ENCODE measurements at places on chromosomes 7 and 10.

GRCh38 chr7:131786204-131786603, 229.8 kb upstream of the PODXL start:
- no peak for DNase-seq

GRCh38 chr7:64562256-64562625, 630 bp downstream of the ZNF680 start:
- no peak for DNase-seq

DNA sequence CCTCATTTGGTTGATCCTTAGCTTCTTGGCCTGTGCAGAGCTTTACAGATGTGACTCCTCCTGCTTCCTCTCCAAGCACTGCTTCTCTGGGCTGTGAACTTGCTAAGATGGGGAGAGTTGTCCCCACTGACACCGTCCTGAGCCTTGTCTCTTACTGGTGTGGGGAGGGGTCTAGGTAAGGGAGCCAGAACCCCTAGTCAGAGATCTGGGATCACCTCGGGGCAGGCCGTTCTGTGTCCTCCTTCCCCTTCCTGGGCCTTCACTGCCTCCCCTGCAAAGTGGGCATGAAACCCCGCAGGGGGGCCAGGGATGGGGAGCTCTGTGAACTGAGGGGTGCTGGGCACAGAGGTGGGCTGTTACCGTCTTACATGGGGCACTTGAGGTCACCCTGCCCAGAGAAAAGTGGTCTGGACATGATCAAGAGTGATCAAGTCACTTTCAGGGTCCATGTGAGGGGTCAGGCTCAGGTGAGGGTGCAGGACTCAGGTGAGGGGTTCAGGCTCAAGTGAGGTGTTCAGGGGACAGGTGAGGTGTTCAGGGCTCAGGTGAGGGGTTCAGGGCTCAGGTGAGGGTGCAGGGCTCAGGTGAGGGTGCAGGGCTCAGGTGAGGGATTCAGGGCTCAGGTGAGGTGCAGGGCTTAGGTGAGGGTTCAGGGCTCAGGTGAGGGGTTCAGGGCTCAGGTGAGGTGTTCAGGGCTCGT, 86.2 kb downstream of the ADCY1 start:
- DNase-seq, result no peak

- DNase-seq, result no peak
Measured at GRCh38 chr7:143436325-143436946, 6.8 kb upstream of the TAS2R60 start.

DNA sequence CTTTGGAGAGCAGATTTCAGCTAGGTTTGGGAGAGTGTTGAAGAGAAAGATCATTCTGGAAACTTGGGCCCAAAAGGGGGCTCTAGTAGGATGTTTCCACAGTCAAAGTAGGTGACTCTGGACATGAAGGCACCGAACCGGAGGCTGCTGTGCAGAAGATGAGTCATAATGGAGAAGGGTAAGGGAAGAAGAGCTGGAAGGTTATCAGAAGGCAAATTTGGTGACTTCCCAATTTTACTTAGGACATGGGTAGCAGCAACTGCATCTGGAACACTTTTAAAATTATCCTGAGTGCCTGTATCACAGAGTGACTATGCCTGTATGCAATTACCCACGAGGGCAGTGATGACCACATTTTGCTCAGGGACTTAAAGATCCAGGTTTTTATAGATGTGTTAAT, 38.8 kb downstream of the PIK3AP1 start:
- DNase-seq, result no peak

- no peak for DNase-seq
Measured at GRCh38 chr10:1762076-1762475, 24.8 kb upstream of the ADARB2 start.

GRCh38 chr10:119367841-119368549, 160.6 kb downstream of the GRK5 start:
- DNase-seq, result no peak

GRCh38 chr10:71237843-71238623, 25.7 kb downstream of the UNC5B start:
- no peak for DNase-seq

DNA sequence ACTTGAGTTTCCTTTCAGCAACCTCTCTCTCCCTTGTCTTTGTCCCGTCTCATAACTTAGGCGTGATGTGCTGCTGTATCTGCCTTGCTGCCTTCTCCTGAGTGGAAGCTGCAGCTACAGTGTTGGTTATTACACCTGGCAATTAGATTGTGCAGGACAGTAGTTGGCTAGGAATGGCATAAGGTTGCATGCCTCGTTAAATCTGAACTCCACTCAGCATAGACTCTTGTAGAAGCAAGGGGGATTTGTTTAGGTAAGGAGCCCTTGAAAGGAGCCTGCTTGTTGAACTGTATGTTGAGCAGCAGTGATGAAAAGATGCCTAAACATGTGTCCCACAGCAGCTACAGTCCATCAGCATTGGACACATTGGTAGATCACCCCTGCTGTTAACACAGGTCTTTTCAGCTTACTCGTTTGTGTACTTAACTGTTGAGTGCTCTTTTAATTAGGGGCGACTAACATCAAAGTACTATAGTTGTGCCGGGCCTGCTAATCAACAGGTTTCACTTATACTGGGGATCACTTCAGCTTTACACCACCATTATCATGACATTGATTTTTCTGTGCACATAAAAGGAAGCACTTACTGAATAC, 225.0 kb downstream of the AUTS2 start:
- DNase-seq, result no peak

GRCh38 chr10:131478377-131478989, 167.0 kb upstream of the TCERG1L start:
- DNase-seq, result no peak

DNA sequence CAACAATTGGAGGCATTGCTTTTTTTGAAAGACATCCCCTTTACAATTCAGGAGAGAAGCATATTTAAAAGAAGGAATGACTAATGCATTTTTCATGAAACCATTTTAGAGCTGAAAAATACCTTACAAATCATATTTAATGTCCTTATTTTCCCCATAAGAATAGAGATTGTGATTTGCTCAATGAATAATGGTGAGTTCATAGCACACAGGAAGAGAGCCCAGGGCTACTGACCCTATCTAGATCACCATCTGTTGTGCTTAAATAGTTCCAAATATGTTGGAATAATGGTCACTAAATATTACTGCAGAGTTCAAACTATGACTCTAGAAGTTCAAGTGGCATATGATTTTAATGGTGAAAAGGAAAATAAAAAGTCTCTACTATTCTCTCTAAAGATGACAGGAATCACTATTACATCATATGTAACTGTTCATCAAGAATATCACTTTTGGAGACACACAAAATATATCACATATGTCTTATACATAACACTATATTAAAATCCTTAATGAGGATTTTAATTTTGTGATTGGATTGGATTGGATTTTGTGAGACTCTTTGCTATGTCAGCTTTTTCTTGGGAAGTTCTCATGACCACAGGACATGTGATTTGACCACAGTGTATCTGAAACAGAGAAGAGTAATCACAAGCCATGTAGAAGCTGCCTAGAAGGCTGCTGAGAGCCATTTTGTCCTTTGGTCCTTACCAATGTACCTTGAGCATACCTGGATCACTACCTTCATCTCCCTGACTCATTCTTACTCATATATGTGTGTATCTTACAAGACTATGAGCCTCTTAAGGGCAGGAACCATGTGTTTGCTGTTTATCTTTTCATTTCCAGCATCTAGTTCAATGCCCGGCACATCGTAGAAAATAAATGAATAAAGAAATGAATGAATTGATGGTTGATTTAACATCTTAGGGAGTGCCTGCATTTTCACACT, 26.4 kb downstream of the SLC16A9 start:
- DNase-seq, result no peak

DNA sequence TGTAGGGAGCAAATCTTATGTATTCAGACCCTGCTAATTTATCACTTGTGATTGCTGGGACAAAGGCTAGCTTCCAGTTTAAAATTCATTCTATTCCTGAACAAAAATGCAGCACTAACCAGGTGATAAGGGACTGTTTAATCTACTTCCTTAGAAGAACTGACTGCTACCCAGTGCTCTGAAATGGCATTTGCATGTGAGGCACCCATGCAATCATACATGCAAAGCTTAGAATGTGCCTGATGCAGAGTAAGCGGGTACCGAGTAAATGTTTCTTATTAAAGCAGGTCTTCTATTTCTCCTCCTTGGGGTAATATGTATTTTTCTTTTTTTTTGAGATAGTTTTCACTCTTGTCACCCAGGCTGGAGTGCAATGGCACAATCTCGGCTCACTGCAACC, 54.5 kb downstream of the NEURL1 start:
- DNase-seq, result no peak

GRCh38 chr7:139829025-139829774, at the start of gene TBXAS1:
Gene TBXAS1 (plus strand): TSS chr7:139829264. CDS start chr7:139829391, 127 bp downstream.
- peak; percentile 3 for DNase-seq

DNA sequence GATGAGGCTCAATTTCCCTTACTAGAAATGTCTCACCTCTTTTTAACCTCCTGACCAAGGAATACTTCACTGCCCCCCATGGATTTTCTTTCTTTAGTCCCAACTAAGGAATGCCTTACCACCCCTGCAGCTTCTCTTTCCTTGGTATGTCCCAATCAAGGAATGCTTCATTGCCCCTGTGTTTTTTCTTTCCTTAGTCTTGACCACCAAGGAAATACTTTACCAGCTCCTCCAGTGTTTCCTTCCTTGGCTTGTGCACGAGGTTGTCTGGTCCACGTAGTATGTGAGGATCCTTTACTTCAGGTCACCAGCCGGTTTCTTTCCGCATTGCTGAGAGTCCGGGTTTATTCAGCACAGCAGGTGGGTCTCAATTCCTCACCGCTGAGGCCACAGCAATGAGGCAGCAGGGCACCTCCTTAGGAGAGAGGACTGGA, 59.3 kb downstream of the CYP2C9 start:
- DNase-seq, result no peak

DNA sequence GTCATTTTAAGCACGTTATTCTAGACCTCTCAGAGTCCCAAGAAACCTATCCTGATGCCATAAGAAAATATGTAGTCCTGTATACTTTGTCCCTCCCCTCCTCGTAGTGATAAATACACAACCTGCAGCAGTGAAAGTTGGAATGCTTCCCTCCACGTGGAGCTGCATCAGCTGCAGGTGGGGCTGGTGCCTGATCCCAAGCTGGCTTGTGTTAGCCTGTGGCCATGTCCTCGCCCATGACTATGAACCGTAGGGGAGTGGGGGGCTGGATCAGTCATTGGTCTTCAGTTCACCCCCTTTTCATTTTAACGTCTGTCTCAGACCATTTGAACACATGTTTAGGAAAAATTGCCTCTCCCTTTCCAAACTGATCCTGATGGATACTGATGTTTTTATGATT, 171.4 kb upstream of the HABP2 start:
- no peak for DNase-seq

GRCh38 chr10:112052166-112052565, 131.4 kb downstream of the GPAM start:
- no peak for DNase-seq

GRCh38 chr10:124728071-124728829, 15.9 kb downstream of the FAM53B start:
- peak; percentile 65 for DNase-seq

- no peak for DNase-seq
Measured at GRCh38 chr7:45699726-45700390, 125.7 kb downstream of the ADCY1 start.

- DNase-seq, result no peak
Measured at GRCh38 chr10:32190890-32191491, 134.8 kb upstream of the KIF5B start.

DNA sequence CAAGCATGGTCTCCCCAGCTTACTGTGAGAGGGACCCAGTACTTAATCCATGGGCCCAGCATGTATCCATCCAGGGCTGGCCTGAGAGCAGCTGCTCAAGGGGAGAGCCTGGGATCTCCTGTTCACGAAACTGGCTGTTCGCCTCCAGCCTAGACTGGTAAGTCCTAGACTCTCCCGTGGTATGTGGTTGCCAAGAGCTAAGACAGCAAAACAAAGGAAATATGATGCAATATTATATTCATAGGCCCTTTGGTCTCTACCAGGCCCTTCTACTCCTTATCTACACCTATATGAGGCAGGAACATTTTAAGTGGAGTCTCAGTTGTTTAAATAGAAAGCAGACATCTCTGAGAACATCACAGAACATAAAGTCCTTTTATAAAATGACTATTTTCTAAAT, 28.9 kb upstream of the STK17A start:
- DNase-seq, result no peak
